CD4-positive, alpha-beta T cell treated with Interleukin-4 for 1 hour (primary cell): ENCODE measurements at places on chromosomes 2 and 18.

GRCh38 chr2:149849136-149849535 lies 261.6 kb upstream of the MMADHC start:
- no peak for DNase-seq

DNA sequence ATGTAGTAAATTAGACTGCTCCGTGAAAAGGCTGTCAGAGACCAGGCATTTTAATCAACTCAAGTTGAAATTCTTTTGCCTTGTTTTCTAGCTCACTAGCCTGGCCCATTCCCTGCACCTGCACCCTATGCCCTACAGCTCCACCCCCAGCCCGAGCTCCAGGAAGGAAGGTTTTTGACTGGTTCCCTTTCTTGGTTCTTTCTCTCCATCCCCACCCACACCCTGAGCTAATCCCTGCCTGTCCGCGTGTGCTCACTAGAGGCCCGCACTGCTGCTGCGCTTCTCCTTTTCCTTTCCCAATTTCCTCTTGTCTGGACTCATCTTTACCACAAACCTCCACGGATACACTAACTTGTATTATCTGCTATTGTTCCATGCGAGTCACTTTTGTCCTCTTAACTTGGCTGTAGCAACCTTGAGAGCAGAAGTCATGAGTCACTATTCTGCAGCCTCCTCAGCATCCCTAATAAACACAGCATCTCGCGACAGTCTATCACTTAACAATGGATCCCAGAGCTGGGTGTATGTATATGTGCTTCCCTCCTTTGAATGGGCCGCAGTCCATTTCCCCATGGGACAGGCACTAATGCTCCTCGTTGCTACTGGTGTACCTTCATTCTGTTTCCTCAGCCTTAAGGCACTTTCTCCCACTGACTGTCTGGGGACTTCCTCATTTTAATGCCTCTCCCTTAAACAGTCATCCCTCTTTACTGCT lies 36.5 kb downstream of the COLEC12 start:
- peak; percentile 4 for DNase-seq

DNA sequence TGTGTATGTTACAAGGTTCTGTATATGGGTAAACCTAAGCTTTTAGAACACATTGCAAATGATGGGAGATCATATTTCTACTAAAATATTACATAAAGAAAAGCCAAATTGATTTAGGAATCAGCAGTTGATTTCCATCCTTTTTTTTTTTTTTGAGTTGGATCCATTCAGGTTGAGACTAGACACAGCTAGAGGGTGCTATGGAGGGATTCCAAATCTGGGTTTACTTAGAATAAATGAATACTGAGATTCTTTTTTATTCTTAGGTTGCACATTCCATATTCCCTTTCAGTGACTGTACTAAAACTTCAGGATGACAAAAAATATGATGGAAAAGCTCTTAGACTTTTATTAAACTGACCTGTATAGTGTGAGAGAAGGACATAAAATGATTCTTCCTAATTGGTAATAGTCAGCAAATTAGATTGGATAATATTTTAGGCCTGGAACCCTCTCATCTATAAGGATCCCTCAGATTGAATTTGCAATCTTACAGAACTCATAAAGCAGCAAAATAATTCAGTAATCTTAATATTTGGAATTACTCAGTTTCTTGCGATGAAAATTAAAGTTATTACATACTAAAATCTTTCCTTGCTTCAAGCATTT lies 183.3 kb upstream of the SESTD1 start:
- DNase-seq = no peak

- no peak for DNase-seq
These were observed 31.0 kb downstream of the SP100 start for GRCh38 chr2:230447036-230447435.

GRCh38 chr18:29078273-29078672 lies 901.3 kb upstream of the CDH2 start:
- no peak for DNase-seq

GRCh38 chr18:65941482-65941881 lies 190.7 kb downstream of the CDH7 start:
- no peak for DNase-seq

- DNase-seq = no peak
These were observed 27.2 kb upstream of the RAPH1 start for GRCh38 chr2:203562268-203562667.

GRCh38 chr2:75752828-75753227 lies 42.1 kb upstream of the GCFC2 start:
- no peak for DNase-seq

DNA sequence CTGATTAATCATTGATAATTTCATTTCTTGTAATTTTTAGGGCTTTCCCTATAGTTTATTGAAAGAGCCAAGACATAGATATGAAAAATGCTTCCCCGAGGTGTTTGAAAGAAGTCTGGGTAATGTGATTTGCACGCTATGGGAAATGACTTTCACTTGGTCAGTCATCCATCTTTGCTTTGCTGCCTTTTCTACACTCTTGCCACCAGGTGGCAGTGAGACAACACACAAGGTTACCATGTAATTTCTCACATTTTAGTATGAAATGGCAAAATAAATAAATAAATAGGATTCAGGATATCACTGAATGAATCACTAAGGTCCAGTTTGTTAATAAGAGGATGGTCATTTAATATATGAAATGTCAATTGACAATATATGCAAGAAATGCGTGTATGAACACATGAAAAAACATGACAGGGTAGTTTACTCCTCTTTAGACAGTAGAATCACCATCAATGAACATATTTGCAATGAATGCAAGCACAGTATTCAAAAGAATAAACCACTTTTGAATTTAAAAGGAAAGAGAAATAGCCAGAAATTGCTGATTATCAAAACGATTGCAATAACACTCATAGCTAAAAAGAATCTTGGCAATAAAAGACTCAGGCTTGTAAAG lies 52.2 kb upstream of the KCNH7 start:
- DNase-seq = no peak

GRCh38 chr2:71102981-71103681 lies 26.9 kb downstream of the MCEE start:
- no peak for DNase-seq

DNA sequence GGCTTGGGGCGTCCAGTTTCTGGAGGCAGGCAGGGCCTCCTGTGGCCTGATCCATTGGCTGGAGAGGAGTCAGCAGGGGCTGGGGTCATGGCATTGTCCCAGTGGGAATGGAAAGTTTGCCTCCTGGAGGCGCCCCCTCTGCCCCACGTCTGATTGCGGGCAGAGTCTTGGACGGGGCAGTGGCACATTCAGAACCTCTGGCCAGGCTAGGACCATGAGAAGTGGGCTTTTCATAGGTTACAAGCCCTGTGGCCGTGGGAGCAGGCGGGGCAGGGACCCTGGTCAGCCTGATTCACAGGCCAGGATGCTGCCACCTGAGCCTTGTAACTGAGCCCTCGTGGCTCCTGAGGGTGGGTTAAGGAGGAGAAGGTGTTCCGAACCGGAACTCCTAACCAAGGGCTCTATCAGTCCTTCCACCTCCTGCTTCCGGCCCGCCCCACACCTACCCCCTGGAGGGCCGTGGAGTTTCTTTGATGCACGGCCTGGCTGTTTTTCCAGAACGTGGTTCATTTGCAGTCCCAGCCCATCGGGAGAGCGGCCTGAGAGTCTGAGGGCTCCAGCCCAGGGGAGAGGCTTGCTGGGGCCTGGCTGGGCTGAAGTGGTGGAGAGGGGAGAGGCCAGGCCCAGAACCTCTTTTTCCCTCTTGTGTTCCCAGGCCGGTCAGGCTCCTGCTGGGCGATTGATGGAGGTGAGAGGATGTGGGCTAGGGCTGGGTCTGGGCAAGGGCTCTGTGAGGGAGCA lies 43.9 kb upstream of the PLB1 start:
- no peak for DNase-seq

DNA sequence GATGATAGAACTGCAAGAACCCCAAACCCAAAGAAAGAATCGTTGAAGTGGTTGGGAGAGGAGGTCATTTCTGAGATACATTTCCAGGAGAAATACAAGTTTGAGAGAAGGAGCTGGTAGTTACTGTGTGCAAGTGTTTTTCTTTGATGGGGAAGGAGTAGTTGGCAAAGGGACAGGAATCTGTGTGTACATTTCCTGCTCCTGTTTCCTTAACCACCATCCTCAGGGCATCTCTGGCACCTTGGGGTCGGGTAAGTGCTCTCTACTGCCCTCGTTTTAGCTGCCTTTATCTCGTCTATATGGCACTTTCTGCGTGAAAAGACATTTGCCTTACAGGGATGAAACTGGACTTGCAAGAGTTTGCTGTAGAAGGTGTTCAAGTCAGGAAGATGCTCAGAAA lies 27.3 kb downstream of the CDC42EP3 start:
- no peak for DNase-seq

GRCh38 chr2:55859875-55860274 lies 63.7 kb downstream of the EFEMP1 start:
- no peak for DNase-seq

GRCh38 chr18:7452331-7452730 lies 114.8 kb upstream of the PTPRM start:
- DNase-seq = no peak

GRCh38 chr2:14137643-14138042 lies 494.9 kb upstream of the LRATD1 start:
- no peak for DNase-seq

DNA sequence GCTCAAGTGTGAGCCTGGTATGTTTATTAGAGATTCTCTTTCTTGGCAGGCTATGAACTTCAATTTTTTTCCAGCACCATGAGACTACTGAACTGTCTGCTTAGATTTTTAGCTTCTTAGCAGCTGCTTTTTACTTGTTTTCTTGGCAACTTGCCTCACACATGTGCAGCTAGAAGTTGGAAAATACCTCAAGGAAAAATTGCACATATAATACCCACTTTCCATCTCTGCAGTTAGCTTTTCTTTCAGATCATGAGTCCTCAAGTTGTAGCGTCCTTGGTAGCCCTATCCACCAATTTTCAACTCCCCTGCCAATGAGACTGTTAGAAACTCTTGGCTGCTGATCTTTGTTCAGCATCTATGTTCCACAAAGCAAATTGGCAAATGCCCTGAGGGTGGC lies 302.1 kb downstream of the HRH4 start:
- no peak for DNase-seq

DNA sequence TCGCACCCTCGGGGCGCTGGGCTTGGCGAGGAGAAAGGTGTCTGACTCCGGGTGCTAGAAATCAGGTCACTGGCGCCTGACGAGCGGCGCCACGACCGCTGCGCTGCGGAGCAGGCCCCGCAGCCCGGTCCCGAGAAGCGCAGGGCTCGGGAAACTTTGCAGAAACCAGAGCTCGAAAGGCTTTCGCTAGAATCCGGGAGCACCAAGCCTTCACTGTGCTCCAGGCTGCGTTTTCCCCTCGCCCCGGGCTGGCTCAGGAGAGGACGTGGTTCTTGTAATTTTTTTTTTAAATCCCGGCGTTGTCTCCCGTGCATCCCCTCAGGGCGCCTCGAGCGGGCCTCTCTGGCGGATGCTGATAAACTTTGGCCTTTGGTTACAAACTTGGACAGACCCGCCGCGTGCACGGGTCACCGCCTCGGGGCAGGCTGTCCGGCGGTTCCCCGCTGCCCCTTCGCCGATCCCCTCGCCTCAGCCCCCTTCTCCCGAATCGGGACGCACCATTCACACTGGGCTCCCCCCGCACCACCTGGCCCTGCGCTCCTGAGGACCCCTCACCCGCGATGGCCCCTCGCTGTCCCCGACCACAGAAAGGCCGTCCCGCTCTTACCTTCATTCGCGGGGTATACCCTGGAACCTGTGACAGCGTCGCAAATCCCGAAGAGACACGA lies 419 bp downstream of the EPHA4 start:
- peak; percentile 20 for DNase-seq

- DNase-seq = no peak
These were observed 61.0 kb downstream of the CIB4 start for GRCh38 chr2:26580151-26580550.

DNA sequence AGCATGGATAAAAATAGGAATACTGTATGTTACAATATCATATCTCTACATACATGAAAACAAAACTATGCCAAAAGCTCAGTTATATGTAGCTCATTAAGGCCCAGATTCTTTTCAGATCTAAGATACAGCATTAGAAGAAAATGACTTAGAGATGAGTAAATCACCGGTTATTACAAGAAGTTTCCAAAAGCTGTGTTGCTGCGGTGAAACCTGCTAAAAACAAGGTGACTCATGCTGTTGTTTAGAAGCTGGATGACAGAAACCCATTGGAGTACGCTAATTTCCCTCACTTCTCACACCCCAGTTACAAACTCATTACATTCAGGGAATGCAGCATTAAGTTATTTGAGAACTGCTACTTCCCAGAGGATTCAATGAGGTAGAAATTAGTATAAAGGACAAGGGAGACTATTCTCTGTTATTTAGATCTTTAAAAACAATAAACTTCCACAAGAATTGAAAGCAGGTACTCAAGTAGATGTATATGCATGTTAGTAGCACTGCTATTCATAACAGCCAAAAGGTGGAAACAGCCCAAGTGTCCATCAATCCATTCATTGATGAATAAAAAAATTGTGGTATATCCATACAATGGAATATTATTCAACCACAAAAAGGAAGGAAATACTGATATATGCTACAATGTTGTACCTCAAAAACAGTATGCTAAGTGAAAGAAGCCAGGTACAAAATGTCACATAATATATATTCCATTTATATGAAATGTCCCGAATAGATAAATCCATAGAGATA lies 32.6 kb downstream of the RBKS start:
- no peak for DNase-seq
